ENCODE measurements at places on chromosomes 2 and 18.

DNA sequence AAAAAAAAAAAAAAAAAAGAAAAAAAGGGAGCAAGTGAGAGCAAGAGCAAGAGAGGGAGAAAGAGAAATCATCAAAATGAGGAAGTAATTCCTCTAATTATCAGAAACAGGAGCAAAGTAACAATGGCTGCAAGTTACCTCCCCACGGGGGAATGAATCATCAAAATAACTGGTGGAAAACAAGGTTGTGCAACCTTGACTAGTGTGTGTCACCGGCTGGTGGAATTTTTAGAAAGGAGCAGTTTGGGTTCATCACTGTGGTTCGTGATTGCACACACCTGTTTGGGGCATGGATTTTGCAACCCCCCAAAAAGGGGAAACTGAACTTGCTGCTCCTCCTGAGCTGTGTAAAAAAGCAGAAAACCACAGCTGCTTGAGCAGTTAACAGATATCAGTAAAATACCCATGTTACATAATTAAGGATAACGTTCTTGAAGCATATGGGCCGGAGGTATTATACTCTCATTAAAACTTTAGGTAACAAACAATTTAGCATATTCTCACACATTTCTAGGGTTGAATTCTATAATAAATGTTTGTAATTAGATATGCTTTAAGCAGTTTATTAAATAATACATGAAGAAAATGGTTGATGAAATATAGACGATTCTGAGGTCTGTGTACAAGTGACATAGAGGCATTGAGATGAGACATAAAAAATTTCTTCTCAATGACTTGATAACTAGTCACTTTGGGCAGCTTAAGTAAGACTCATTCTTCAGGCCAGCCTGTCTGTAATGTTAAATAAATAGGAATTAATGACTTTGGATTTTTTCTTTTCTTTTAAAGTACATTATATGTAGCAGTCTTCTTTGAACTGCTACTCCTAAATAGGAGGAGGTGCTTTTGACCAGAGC is 184.2 kb upstream of the ZEB2 start:
- DNase-seq, result no peak

GRCh38 chr18:32441533-32441932 is 29.1 kb downstream of the GAREM1 start:
- DNase-seq, result no peak

GRCh38 chr18:57754577-57755338 is 48.4 kb downstream of the ATP8B1 start:
- no peak for DNase-seq

GRCh38 chr18:49959176-49959575 is 145.8 kb upstream of the ACAA2 start:
- peak; percentile 6 for DNase-seq

DNA sequence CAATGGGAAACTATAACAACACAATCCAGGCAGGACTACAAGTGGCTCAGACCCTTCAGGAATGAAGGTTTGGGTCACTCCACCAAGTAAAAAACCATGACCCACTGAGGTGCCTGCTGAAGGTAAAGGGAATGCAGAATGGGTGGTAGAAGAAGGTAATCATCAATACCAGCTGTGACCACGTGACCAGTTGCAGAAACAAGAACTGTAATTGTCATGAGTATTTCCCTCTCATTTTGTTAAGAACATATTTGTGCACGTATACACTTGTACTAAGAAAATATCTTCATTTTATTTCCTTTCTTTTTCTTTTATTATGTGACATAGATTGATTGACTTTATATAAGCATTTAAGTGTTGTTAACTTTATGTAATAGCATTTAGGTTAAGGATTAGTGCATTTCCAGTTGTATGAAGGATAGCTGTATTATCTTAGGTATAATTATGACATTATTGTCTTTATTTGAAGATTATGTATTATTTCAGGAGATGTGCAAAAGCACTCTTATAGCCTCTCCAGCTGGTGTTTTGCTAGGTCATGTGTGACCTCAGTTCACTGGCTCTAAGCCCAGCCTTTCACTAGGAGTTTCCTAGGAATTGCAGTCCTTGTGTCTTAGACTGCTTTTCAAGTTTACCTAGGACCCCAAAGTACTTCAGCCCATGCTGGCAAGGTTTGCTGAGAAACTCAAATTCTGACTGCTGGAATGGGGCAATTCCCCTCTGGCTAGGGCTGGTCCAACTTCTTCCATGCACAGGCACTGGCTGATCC is 125.7 kb upstream of the DPP10 start:
- no peak for DNase-seq

DNA sequence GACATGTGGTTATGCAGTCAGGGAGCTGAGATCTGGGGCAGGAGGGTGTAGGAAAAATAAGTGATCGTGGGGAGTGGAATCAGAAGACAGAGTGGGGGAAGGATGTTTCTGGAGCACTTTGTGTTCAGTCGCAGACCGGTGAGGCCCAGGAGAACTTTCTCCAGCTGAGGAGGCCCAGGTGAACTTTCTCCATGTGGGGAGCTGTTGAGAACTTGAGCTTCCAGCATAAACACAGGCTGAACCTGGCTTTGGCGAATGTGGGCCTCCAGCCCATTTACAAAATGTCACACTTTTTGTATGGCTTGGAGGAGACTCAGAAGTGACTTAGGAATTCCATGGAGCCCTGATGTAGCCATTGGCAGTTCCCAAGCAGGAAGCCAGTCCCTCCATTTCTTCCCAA is 108.5 kb downstream of the VAPA start:
- DNase-seq, result no peak

DNA sequence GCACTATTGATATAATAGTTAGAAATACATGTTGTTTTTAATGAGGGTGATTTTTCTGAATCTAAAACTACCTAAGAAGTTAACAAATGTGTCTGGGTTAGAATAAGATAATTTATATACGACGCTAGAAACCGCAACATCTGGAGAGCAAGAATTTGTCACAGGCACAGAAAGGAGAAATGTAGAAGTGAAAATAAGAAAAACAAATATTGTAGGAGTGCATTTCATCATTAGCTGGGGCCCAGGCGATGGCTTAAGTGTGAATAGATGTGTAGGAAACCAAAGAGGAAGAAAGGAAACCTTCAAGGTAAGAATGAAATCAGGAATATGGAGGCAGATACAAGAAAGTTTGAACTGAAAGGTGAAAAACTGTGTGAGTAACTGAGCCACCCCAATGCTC is 90.3 kb downstream of the LRP2 start:
- no peak for DNase-seq

DNA sequence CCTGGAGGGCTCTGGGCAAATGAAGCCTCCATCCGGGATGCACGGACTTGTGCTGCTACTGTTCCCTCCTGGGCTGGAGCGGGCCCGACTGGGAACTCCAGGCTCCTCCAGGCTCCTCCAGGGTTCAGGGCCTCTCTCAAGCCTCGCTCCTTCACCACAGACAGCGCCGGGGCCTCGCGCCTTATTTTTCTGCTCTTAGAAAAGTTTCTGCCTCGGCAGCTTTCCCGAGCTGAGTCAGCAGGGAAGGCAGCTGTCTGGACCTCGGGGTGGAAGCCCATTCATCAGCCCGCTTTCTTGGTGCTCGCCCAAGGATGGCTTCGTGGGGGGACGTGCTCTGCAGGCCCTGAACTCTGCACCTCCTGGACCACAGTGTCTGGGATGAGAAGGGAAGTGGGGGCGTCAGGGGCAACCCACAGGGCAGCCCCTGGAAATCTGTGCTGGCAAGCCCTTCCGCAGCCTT is 12.9 kb upstream of the TEX51 start:
- DNase-seq, result no peak

- DNase-seq, result no peak
Observed at GRCh38 chr2:217698691-217699090, 304.1 kb downstream of the TNS1 start.

- no peak for DNase-seq
Observed at GRCh38 chr2:143779021-143779420, 649.8 kb downstream of the ARHGAP15 start.

DNA sequence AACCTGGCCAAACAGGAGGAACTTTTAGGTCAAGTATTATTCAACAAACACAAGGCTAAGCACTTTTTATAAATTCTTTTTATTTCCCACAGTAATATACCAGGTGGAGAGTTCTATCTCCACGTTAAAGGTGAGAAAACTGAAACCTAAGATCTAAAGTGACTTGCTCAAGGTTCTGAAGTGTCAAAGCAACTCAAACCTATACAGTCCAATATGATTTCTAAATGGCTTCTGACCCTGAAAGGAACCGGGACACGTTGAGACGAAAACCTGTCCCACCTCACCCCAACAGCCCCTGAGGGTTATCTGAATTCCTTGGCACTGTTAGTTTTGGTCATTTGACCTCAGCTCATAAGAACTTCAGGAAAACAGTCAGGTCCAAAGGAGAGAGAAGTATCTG is 814.5 kb upstream of the LRATD1 start:
- DNase-seq, result no peak

Measured in stimulated activated CD4-positive, alpha-beta T cell treated with anti-CD3 and anti-CD28 coated beads, Interleukin-15, amount 100 ng/mL, for 24 hours (primary cell).